ENCODE measurements at places on chromosomes 3 and 15.

DNA sequence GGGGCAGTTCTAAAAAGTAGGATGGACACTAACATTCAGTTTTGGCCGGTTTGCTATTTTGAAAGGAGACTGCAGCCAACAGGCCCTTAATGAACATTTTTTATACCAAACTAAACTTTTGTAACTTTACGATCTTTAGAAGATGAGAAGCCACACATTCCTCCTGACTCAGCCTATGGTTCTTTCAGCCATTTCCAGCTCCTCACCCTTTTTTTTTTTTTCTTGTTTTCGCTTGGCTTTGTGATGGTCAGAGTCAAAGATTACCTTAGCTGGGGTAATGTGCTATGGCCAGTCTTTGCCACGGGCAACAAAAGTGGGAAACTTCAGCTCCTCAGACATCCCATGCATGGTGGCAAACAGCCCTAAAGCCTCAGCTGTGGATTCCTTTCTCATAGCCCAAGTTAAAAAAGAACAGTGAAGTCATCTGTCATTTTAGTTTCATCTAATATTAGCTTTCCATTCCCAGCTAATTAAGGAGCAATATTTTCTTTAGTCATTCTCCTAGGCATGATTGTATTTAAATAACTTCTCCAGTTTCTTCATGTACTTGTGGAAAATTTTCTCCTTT, 368.7 kb downstream of the MFSD1 start:
- no peak for DNase-seq

- no peak for DNase-seq
Observed at GRCh38 chr3:113423699-113424098, 17.6 kb downstream of the CFAP44 start.

- DNase-seq = no peak
Observed at GRCh38 chr3:197219619-197220018, 78.8 kb downstream of the DLG1 start.

DNA sequence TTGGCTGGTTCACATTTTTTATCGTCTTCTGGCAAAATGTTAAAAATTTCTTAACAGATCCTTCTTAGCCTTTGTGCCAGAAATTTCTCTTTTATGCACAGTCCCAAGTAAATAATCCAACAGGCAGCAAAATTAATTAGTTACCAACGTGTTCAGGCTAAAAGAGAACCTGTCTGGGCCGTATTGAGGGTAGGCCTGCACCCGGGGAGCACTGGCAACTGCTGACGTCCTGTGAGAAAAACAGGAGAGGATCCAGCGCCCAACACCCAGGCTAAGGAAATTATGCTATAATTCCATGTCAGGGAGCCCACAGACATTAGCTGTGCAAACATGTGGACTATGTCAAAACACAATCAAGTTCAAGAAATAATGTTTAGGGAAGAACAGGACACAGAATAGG, 30.7 kb upstream of the CSTA start:
- no peak for DNase-seq

GRCh38 chr3:10982782-10983181, 9.8 kb upstream of the SLC6A1 start:
- no peak for DNase-seq

DNA sequence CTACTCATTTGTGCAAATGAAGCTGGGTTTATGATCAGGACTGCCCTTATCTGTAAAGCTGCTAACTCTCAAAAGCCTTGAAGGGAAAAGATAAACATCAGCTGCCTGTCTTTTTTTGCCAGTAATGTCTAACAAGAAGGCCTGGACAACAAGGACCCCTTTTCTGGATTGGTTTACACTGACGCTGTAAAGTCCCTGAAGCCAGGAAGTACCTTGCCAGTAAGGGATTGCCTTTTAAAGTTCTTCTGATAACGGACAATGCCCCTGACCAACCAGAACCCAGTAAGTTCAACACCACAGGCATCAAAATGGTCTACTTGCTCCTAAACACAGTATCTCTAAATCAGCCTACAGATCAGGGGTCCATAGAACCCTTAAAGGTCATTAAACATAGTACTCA, 178.0 kb downstream of the PCCB start:
- DNase-seq = no peak

- no peak for DNase-seq
Observed at GRCh38 chr3:112411425-112411824, 78.5 kb downstream of the CD200 start.

- no peak for DNase-seq
Observed at GRCh38 chr3:171936191-171936841, 93.2 kb downstream of the TMEM212 start.

GRCh38 chr15:66617137-66618090, 51.6 kb upstream of the LCTL start:
- DNase-seq = no peak

GRCh38 chr15:27456807-27457206, 485.8 kb downstream of the GABRG3 start:
- DNase-seq = no peak

- DNase-seq = no peak
Observed at GRCh38 chr3:81426826-81427577, 334.4 kb downstream of the GBE1 start.

GRCh38 chr3:197125636-197126035, 96.0 kb upstream of the MELTF start:
- DNase-seq = no peak

DNA sequence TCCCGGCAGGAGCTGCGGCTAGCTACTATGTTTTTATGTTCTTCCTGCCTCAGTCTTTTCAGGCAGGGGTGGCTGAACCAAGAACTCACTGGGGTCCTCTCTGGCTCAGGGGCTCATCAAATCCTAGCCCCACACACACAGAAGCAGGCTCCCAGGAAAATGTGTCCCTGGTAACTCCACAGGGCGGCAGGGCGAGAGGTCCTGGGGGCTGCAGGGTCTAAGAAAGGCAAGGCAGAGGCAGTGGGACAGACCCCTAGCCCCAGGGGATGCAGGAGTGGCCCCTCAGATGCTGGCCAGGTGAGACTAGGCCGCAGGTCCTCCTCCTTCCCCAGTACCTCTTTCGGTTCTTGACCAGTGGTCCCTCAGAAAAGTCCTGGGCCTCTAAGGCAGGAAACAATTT, 48.9 kb downstream of the PTH1R start:
- DNase-seq = no peak

- DNase-seq = no peak
Observed at GRCh38 chr3:38587548-38588131, 61.8 kb downstream of the SCN5A start.

- peak; percentile 55 for DNase-seq
Observed at GRCh38 chr15:74402873-74403587, 30.7 kb downstream of the SEMA7A start.

DNA sequence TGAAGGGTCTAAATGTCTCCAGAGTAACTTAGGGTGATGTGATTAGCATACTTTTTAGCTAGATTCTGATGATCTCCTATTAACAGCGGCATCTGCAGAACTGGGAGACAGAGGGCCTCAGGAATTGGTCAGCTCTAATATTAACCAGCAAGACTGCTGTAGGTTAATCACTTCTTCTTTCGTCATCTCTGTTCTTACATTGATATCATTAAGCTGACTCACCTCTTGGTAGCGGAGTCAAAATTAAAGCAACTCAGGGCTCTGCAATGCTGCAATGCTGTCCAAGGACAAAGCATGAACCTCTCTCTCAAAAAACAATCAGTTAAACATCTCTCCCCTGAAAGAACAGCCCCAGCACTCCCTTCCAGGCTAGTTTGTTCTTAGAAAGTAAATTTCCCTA, 57.5 kb upstream of the TRA2B start:
- DNase-seq = no peak

- DNase-seq = no peak
Observed at GRCh38 chr15:55823191-55823670, 80.3 kb upstream of the PRTG start.

DNA sequence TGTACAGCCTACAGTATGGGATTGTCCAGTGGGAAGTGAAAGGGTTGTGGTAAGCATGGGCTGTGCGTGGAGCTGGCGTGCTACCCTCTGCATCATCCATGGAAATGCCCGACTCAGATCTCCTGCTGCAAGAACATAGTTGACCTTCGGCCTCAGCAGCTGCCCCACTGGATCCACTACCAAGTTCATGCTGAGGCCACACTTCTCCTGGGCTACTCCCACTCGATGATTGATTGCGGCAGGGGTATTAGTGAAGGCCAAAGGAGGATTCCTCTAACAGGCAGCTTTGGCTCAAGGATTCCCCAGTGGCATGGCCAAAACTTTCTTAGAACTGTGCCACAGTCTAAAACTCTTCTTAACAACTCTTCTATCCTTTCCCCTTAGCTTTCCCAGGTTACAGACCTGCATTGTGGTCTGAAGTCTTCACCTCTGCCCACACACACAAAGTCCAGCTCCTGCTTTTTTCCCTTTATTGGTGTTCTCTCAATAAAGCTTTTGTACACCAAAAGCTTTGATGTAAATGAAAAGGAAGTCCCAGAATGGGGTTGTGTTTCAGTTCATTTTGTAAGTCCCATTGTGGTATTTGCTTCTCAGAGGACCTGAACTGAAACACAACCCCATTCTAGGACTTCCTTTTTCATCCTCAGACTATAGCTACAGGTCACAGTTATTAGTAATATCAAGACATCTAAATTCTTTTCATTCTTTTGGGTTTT, 4.9 kb upstream of the TBC1D5 start:
- no peak for DNase-seq

- no peak for DNase-seq
Observed at GRCh38 chr3:131401978-131402377, 20.4 kb downstream of the NUDT16 start.

GRCh38 chr15:31339558-31339895, 12.9 kb downstream of the KLF13 start:
- DNase-seq = no peak

- no peak for DNase-seq
Observed at GRCh38 chr3:135009014-135009413, 214.0 kb downstream of the EPHB1 start.

DNA sequence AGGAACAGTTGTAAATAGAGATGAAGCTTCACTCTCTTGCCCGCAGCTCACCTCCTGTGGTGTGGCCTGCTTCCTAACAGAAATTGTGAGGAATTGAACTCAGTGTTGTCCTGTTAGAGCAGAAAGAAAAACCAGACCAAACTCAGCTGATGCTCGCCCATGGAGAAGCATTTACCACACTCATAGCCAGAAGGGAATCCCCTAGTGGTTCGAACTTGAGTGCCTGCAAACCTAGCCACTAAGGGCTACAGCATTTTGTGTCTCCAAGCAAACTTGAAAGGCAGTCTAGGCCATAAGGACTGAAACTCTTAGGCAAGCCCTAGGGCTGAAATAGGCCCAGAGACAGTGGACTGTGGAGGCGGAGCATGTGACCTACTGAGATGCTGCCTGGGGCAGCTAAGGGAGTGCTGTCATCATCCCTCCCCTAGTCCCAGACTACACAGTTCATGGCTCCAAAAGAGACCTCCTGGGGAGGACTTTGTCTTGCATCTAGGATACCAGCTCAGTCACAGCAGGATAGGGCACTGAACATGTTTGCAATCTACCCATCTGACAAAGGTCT, 44.5 kb upstream of the MCTP2 start:
- DNase-seq = no peak

DNA sequence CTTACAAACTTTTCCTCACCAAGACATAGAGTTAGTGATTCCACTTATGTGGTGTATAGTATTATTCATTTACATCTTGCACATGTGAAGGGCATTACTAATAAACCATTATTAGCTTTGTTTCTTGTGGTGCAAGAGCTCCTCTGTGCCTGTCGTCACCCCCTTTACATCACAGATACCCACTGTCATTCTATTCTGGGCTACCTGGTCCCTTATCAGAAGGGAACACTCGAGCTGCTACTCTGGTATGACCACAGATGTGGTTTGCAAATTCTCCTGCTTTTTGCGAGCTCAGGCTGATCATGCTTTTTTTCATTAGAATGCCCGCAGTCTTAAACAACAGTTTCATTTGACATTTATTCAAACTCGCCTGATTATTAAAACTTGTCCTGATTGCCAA, 13.9 kb upstream of the SENP2 start:
- no peak for DNase-seq

DNA sequence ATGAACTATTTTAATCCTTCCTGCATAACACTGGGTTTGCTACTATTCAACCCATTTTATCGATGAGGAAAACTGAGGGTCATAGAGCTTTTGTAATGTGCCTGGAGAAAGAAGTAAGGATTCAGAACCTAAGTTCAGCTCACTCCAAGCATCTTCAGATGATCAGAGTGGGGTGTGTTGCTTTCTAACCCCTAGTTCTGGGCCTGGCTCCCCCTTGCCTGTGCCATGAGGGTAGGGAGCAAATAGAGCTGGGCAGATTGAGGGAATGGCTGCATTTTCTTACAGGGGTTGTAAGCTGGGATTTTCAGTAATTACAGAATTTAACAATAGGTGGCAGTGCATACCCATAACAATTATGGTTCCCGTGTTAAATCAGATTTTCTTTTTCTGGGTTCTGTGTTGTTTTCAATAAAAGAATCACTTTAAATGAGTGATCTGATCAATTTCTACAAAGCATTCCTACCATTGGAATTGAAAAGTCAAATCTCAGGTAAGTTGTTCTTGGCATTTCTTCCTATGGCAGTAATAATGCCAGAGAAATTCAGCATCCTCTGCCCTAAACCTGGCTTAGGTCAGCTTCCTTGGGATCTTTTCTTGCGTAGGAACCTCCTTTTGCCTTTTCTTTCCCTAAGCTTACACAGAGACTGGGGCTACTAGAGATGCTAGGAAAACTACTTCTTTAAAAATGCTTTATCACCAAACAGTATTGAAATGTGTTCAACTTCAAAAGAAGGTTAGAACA, 103.8 kb upstream of the IL12A start:
- DNase-seq = no peak

DNA sequence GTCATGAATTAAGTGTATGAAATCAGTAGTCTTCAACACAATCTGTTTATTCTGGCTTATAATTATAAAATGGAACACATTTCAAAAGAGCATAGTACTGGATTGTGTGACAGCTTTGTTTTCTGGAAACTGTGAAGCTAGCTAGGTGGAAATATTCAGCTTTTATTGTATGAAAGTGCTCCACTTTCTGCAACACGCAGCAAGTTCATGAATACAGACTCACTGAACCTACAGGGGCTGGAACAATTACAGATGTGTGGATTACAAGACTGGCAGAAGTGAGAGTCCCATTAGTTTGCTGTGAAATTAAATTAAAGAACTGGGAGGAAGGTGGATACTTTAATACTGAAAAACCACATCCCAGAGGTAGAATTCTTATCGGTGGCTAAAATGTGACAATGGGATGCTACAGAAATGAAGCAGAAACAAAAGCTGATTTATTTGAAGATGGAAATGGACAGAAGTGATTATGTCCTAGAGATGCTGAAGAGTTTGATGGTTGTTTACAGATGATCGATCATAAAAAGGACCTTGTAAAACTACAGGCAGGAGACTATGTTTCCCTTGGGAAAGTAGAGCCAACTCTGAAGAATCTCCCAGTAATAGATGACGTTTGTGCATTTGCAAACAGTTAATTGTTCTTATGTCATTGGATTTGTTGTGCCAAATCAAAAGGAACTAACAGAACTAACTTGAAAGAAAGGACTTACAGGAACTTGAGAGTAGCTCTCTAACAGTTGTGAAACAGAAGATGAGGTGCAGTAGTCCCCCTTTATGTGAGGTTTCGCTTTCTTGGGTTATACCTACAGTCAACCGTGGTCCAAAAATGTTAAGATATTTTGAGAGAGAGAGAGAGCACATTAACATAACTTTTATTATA, 15.7 kb downstream of the TF start:
- DNase-seq = no peak

- no peak for DNase-seq
Observed at GRCh38 chr15:36603987-36604386, 24.6 kb downstream of the CDIN1 start.

- no peak for DNase-seq
Observed at GRCh38 chr15:77771616-77772015, 138.9 kb upstream of the LINGO1 start.
